ENCODE measurements at places on chromosomes 13 and 19. TPM values are rescaled to one million over a fixed set of nuclear protein-coding genes. Genes with fewer than 3 reads are reported as not detected.

C19orf18 gene
- total RNA-seq, result 0.29 TPM

GPC6 gene
- total RNA-seq, result not detected

ZNF682 gene
- 8.4 TPM for total RNA-seq

CEACAM3 gene
- total RNA-seq, result not detected

ZNF112 gene
- total RNA-seq, result not detected

ZNF253 gene
- total RNA-seq, result 15.7 TPM

EMP3 gene
- 190 TPM for total RNA-seq

DNA sequence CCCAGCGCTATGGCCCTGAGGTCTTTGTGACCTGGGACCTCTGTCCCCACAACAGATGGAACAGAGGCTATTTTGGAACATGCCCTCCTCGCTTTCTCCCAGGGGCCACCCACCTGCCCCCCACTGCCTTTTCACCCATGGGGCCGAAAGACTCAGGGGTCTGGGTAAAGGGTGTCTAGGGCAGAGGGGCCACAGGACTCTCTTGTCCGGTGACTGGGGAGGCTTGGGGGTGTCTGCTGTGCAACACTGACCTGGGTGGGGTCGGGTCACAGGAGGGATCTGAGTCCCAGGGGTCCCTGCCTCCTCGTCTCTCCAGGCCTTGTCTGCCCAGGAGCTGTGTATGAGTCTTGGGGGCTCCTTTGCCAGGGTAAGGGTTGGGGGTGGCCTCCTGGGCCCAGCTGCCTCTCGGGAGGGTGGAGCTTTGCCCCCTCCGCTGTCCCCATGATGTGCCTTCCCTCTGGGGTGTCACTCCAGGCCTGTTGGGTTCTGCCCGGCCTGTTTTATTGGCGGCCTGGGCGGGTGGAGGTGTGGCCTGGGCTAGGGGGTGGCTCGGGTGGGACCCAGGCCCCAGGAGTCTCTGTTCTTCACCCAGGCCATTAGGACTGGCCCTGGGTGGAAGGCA is 2.1 kb downstream of the ARID3A start:
- H3K36me3 ChIP-seq, result peaks cover 16% of the 10 kb centered on the region
- no peaks in the 10 kb centered on the region for H3K27me3 ChIP-seq
- ATAC-seq, result no peak
- no peak overlapping the region for H3K27ac ChIP-seq
- H3K4me1 ChIP-seq, result peaks cover 4% of the 10 kb centered on the region

- ATAC-seq, result no peak
- H3K4me3 ChIP-seq, result no peak overlapping the region
- H3K36me3 ChIP-seq, result peaks cover 100% of the 10 kb centered on the region
- H3K27ac ChIP-seq, result no peak overlapping the region
These were observed 18.2 kb downstream of the SIN3B start for GRCh38 chr19:16847430-16847829.

DNA sequence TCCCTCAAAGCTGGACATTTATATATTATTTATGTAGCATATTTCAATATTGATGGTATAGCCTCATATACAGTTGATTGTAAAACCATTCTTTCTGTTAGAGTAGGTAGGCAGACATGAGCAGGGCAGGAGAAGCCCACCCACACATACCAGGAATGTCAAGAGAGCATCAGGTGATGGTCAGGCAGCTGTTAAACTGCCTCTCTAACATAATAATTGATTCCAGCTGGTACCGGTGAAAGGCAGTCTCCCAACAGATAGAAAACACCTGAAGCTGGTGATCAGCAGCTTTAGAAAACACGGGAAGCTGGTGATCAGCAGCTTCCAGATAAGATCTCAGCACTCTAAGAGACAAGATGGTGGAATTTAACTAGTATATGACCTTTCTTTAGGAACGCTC is 132.9 kb downstream of the SLITRK6 start:
- H3K4me3 ChIP-seq, result no peak overlapping the region
- H3K36me3 ChIP-seq, result no peaks in the 10 kb centered on the region
- no peak for ATAC-seq
- no peaks in the 10 kb centered on the region for H3K27me3 ChIP-seq
- no peaks in the 10 kb centered on the region for H3K4me1 ChIP-seq
- H3K27ac ChIP-seq, result no peak overlapping the region

DNA sequence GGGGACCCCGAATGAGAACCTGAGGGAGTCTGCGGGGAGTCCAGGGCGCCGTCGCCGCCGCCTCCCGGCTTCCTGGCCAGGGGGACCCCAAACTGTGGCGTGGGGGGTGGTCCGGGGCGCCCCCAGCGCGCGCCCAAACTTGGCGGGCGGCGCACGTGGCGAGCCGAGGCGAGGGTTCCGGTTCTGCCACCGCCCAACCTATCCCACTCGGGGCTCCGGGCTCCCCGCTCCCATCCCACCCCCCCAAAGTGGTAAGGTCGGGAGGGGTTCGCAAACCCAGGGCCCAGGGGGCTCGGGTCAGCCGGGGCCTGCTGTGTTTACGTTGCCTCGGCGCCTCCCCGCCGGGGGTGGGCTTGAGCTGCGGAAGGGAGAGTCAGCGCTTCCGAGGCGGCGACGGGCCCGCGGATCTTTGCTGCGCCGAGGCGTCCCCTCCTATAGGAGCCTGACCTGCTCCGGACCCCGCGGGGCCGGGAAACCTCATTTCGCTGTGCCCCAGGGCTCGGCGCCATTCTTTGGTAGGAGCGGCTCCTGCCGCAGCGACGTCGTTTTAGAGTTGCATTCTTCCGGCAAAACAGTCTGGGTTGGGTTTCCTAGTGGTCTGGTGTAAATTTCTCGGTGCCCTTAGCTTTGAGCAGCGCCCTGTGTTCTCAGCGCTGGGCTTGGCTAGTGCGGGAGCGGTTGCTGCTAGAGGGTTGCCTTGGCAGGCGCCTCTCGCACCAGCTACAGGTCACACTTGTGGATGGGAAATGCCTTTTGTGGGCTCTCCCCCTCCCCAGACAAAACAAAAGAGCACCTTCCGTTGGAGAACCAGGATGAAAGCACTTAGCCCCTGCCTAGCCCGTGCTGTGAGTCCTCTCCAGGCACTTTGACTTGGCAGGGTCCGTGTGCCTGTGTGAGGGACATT is 1.2 kb downstream of the DAZAP1 start:
- H3K4me3 ChIP-seq, result peak overlapping the region; percentile 95
- H3K4me1 ChIP-seq, result peaks cover 31% of the 10 kb centered on the region
- peak overlapping the region; percentile 90 for H3K27ac ChIP-seq
- ATAC-seq, result peak; percentile 5
- peaks cover 47% of the 10 kb centered on the region for H3K36me3 ChIP-seq

GRCh38 chr13:87080100-87080779 is 590.9 kb upstream of the SLITRK5 start:
- H3K4me3 ChIP-seq, result no peak overlapping the region
- H3K4me1 ChIP-seq, result no peaks in the 10 kb centered on the region
- H3K27me3 ChIP-seq, result no peaks in the 10 kb centered on the region

GRCh38 chr19:56504581-56504980 is 3.1 kb upstream of the ZNF471 start:
- H3K27ac ChIP-seq, result no peak overlapping the region
- H3K4me3 ChIP-seq, result no peak overlapping the region
- H3K36me3 ChIP-seq, result no peaks in the 10 kb centered on the region

GRCh38 chr13:42214446-42214845 is 57.5 kb upstream of the AKAP11 start:
- no peak overlapping the region for H3K4me3 ChIP-seq
- no peak overlapping the region for H3K27ac ChIP-seq
- no peaks in the 10 kb centered on the region for H3K4me1 ChIP-seq
- no peaks in the 10 kb centered on the region for H3K27me3 ChIP-seq
- ATAC-seq, result no peak

- no peak overlapping the region for H3K27ac ChIP-seq
- H3K36me3 ChIP-seq, result peaks cover 92% of the 10 kb centered on the region
- no peak overlapping the region for H3K4me3 ChIP-seq
- no peaks in the 10 kb centered on the region for H3K27me3 ChIP-seq
These were observed 10.6 kb downstream of the VASP start for GRCh38 chr19:45517641-45518468.

DNA sequence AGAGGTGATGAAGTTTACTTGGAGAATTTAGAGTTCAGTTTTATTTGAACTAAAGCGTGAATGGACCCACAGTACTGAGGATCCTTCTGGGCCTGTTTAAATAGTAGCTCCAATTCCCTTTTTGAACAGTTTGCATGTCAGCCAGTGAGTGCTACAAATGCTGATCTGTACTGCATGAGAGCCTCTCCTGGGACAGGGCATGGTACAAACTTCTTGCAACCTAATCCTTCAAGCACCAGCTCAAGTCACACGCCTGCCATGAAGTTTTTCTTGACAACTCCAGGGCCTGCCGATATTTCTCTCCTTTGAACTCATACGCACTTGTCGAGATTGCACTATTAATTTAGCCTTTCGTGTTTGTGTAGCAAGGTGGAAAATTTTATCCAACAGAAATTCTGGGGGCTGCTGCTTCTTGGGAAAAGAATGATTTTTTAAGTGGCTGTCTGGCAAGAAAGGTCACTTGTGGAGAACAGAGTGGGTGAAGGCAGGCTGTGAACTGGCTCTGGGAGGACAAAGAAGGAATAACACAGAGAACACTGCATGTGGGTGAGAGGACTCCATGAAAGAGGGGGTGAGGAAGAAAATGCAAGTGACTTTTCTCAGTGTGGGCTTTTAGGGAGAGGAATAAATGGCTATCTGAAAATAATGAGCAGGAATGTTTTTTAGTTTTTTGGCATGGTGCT is 192.5 kb downstream of the NDFIP2 start:
- H3K27ac ChIP-seq, result no peak overlapping the region
- no peaks in the 10 kb centered on the region for H3K36me3 ChIP-seq
- H3K27me3 ChIP-seq, result no peaks in the 10 kb centered on the region
- no peak for ATAC-seq

DNA sequence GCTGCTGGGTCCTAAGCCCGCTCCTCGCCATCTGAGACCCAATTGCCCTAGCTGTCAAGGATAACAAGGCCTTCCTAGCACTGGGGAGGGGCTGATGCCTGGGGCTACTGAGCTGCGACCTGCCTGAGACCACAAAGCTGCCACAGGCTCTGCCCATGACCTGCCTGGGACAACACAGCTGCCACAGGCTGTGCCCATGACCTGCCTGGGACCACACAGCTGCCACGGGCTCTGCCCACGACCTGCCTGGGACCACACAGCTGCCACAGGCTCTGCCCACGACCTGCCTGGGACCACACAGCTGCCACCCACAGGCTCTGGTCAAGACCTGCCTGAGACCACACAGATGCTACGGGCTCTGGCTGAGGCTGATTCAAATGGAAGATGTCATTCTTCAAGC is 54.8 kb downstream of the EPS15L1 start:
- no peak overlapping the region for H3K4me3 ChIP-seq
- no peak for ATAC-seq
- H3K36me3 ChIP-seq, result peaks cover 80% of the 10 kb centered on the region
- H3K27me3 ChIP-seq, result no peaks in the 10 kb centered on the region
- no peak overlapping the region for H3K27ac ChIP-seq

DNA sequence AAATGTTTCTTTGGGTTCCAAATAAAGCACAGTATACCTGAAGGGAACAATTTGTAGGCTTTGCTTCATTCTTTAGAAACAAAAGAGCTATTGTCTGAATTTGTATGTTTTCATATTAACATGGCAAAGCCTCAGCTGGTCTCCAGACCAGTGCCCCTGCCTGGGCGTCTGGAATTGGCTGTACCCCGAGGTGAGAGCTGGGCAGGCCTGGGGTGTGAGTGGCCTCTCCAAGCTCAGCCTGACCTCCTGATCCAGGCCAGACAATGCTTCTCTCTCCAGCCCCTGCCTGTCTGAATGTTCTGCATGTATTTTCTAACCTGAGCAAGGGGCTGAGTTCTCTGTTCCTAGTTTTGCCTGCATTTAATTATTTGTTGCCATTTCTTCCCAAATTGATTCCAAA is 66.3 kb upstream of the MCF2L start:
- ATAC-seq, result no peak
- no peak overlapping the region for H3K4me3 ChIP-seq
- no peaks in the 10 kb centered on the region for H3K4me1 ChIP-seq
- no peaks in the 10 kb centered on the region for H3K36me3 ChIP-seq

DNA sequence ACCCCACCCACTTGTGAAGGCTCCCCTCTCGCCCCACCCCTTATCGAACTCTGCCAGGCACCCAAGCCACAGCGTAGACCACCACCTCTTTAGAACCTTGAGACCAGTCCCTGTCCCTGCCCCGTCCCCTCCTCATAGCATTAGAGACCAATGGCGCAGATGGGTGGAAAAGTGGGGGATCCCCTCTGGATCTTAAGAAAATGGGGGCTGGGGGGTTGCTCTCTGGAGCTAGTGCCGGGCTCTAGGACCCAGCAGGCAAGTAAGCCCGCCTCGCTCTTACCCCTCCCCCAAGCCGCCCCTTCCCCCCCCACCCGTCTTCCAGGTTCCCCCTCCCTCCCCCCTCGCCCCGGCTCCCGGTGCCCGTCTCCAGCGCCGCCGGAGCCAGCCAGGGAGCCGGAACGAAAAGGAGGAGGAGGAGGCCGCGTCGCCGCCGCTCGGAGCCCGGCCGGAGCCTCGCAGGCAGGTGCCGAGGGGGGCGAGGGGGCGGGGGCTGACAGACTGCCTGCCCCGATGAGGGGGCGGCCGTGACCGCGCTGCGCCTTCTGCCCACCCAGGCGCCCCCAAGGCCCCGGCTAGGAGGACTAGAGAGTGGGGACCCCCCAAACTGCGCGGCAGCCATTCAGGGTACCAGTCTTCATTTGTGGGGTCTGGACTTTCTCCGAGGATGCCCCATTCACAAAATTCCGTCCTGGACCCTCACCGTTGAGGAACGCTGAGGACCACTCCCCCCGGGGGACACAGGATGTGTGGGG is at the start of gene SPRED3:
Gene SPRED3, plus strand, starts transcription at position 349 of the 752 bp plus-strand sequence. CDS start 1,606 bp downstream, outside the sequence.
- peak within 1 kb of the TSS; percentile 88 for H3K27ac ChIP-seq
- H3K36me3 ChIP-seq, result peaks cover 36% of the 10 kb centered on the region
- peak; percentile 5 for ATAC-seq
- peaks cover 7% of the 10 kb centered on the region for H3K27me3 ChIP-seq

GRCh38 chr13:49791315-49791710 is 1.2 kb downstream of the KPNA3 start:
- peaks cover 3% of the 10 kb centered on the region for H3K27me3 ChIP-seq
- H3K27ac ChIP-seq, result peak overlapping the region; percentile 88

GRCh38 chr13:39970177-39970846 is 314.9 kb downstream of the COG6 start:
- ATAC-seq, result no peak
- peaks cover 10% of the 10 kb centered on the region for H3K4me1 ChIP-seq
- no peaks in the 10 kb centered on the region for H3K36me3 ChIP-seq
- H3K27me3 ChIP-seq, result peaks cover 15% of the 10 kb centered on the region

DNA sequence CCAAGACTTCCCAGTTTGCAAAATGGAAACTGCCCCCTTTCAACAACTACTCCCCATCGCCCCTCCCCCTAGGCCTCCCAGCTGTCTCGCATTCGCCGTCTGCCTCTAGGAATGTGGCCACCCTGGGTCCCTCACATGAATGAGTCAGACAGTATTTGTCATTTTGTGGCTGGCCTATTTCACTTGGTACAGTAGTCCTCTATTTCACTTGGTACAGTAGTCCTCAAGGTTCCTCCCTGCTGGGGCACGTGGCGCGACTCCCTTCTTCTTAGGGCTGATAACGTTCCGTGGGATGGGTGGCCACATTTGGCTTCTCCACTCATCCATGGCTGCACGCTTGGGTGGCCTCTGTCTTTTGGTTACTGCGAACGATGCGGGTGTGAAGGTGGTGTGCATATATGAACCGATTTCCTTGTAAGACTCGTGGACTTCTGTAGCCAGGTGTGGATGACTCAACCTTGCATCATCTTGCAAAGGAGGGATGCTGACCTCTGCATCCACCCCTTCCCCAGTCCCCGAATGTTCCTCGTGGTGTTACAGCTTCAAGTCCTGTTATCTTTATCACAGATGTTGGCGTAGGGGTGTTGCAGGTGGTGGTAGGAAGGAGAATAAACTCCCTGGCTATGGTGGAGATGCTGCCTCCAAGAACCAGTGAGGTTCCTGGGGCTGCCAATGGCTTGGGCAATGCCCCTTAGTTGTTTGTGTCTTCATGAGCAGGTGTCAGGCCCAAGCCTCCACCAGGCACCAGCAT is 112.1 kb upstream of the SOX1 start:
- no peaks in the 10 kb centered on the region for H3K27me3 ChIP-seq
- H3K27ac ChIP-seq, result no peak overlapping the region
- H3K36me3 ChIP-seq, result no peaks in the 10 kb centered on the region
- no peak overlapping the region for H3K4me3 ChIP-seq

Data from activated T-helper 17 cell treated with anti-CD3 and anti-CD28 coated beads, Interleukin-2, amount 50 U/mL, for 72 hours (primary cell).